ENCODE measurements at places on chromosomes 2 and 18.

- DNase-seq: no peak
These were observed 103.4 kb downstream of the ALPK2 start for GRCh38 chr18:58525517-58525916.

DNA sequence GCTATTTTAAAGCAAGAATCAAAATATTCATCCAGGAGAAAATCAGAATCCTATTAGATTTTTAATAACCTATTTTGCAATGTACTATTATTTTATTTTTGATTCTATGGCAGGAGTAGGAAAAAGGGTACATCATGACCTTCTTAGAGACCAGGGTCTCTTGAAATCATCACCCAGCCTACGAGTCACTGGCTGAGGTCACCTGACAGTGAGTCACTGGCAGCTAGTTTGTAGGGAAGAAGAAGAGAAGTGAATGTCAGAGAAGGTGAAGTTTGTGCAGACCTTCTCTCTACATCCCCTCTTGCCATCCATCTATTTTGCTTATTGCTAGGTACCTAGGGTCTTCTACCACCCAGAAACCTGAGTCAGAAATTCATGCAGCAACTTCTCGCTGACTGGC lies 144.2 kb downstream of the ALK start:
- DNase-seq: no peak

GRCh38 chr18:45175511-45175910 lies 439.8 kb upstream of the SLC14A2 start:
- no peak for DNase-seq

- DNase-seq: no peak
These were observed 319.8 kb downstream of the CTNNA2 start for GRCh38 chr2:79832511-79833234.

GRCh38 chr2:16105669-16106281 lies 165.4 kb downstream of the MYCN start:
- no peak for DNase-seq

DNA sequence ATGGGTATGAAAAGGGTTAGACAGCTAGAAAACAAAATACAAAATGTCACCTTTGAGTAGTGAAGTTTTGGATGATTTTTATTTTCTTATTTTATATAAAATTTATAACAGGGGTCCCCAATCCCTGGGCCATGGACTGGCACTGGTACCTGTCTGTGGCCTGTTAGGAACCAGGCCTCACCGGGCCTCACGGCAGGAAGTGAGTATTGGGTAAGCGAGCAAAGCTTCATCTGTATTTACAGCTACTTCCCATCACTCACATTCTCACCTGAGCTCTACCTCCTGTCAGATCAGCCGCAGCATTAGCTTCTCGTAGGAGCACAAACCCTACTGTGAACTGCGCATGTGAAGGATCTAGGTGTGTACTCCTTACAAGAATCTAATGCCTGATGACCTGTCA lies 202.8 kb upstream of the TWIST2 start:
- no peak for DNase-seq
